ENCODE measurements at places on chromosomes 3 and 15.
A peak's percentile ranks its signal among the peaks of the same experiment; 100 is the strongest.

DNA sequence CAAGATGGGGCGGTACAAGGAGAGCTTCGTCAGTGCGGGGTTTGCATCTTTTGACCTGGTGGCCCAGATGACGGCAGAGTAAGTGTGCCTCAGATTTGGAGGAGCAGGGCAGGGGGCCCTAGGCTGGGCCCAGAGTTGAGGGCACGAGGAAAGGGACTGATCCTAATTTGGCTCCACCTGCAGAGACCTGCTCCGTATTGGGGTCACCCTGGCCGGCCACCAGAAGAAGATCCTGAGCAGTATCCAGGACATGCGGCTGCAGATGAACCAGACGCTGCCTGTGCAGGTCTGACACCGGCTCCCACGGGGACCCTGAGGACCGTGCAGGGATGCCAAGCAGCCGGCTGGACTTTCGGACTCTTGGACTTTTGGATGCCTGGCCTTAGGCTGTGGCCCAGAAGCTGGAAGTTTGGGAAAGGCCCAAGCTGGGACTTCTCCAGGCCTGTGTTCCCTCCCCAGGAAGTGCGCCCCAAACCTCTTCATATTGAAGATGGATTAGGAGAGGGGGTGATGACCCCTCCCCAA lies 19.8 kb downstream of the EPHB3 start:
- DNase-seq: no peak

DNA sequence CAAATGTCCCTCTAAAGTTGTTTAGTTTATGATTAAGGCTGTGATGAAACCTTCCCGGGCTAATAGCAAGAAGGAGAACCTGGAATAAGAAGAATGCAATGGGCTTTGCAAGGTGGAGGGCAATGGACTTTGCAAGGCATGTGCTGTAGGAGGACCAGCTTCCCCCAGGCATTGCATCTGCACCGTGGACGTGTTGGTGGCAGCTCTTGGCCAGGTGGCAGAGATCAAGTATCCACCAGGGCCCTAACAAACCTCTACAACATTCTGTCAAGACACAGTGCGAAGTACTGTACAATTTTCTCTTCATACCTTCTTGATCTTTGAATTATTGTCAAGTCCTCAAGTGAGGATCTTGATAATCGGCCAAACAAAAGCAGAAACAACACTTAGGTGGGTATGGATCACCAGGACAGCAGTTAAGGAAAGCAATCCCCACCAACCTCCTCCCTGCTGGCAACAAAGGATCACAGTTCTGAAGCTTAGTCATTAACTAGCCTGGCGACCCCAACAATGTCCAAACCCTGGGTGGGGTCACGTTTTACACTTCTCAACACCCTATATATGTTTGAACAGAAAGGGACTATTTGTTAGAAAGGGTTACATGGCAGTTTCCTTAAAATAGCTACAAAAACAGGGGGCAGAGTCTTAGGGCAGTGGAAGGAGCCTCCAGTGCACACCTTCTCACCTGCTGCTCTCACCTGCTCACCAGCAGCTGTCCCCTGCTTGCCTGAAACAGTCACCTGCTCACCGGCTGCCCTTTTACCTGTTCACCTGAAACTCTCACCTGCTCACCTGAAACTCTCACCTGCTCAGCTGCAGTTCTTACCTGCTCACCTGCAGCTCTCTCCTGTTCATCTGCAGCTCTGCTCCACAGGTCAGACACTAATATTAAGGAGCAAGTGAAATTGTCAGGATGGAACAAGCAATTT lies 137.9 kb upstream of the LIPC start:
- DNase-seq: no peak

GRCh38 chr3:42499478-42499871 lies 3.0 kb upstream of the VIPR1 start:
- no peak for DNase-seq

DNA sequence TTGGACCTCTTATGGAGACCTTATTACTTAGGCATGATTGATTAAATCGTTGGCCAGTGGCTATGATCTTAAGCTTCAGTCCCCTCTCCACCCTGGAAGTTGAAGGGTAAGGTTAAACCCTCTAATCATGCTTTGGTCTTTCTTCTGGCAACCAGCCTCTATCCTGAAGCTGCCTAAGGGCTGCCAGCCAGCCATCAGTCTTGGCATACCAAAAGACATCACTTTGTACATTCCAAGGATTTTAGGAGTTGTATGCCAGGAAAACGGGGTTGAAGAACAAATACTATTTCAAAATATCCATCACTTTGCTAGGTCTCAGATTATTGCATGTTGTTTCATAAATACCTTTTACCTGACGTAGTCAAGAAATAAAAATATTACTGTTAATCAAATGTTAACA lies 28.9 kb downstream of the UBE2E2 start:
- no peak for DNase-seq

GRCh38 chr15:77243716-77244401 lies 172.9 kb upstream of the TSPAN3 start:
- no peak for DNase-seq

DNA sequence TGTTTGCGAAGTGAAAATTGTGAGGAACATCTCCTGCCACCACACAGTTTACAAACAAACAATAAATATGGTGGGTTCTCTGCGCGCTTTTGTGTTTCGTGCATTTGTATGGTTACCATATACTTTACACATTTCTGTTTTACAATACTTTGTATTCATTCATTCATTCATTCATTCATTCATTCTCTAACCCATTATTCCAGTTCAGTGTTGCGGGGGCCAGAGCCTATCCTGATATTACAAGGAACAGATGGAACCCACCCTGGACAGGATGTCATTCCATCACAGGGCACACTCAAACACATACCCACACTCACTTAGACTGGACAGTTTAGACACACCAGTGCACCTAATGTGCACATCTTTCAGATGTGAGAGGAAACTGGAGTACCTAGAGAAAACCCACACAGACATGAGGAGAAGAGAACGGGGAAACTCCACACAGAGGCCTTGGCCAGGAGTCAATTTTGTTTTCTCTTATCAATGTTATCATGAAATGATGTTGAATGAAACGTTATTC lies 160.5 kb downstream of the FNDC3B start:
- no peak for DNase-seq

DNA sequence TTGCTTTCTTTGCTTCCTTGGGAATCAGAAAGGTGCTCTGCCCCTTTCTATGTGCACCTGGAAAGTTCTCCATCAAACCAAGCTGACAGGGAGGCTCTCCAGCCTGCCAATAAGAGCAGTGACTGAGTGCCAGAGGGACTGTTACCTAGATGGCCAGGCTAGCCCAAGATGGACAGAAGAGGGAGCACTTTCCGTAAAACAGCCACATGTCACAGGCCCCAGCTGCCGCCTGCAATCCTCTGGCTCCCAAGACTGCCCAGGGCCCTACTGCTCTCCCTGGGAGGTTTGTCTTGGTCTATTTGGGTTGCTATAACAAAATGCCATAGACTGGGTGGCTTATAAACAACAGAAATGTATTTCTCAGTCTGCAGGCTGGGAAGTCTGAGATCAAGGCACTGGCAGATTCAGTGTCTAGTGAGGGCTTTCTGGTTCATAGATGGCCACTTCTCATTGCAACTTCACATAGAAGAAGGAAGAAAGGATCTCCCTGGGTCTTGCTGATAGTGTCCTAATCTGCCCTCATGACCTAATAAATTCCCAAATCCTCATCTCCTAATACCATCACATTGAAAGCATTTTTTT lies 72.3 kb downstream of the TAMM41 start:
- DNase-seq: peak; percentile 45

DNA sequence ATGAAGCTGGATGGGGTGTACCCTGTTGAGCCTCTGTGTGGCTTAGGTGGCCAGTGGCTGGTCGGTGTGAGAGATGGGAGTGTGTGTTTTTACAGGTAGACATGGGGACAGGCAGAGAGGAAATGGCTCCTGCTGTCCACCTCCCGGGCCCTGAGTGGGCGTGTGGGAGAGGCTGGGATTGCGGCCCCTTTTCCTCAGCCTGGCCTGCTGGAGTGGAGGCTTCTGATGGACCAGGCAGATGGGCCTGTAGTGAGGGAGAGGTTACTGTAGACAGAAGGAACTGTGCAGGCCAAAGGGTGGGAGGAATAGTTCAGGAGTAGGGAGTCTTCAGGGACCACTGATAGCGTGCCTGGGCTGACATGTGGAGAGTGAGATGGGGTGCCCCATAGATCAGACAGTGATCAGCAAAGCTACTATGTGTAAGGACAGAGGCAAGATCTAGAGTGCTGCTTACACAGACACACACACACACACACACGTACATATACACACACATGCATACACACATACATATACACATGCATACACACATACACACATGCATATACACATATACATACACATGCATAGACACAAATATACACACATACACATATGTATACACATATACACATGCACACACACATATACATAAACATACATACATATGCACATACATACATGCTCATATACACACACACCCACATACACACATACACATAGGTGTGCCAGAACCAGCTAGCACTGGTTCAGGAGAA lies 26.4 kb downstream of the ACAA1 start:
- DNase-seq: no peak

DNA sequence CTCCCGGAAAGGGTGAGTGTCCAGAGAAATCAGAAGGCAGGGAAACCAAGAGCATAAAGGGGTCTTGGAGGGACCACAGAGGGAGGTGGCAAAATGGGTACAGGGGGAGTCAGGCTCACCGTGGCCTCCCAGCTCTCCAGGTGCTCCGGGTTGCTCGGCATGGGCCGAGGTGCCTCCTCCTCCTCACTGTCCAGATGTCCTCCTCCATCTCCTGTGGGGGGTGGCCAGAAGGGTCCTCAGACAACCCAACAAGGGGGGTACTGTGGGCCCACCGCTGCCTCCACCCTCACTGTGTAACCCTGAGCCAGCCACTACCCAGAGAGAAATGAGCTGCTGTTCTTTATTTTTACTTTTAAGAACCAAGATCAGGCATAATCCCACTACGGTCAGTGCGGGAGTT lies 30.4 kb upstream of the OR4F6 start:
- DNase-seq: no peak

DNA sequence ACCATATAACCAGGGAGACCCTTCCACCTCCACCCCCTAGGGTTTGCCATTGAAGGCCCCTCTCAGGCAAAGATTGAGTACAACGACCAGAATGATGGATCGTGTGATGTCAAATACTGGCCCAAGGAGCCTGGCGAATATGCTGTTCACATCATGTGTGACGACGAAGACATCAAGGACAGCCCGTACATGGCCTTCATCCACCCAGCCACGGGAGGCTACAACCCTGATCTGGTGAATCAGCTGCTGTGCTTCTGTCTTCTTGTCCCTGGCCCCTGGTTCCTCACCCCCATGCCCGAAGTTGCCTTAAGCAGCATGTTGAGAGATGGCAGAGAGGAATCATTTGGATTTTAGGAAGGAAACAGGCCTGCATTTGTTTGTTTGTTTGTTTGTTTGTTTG lies 98.4 kb downstream of the FLNB start:
- no peak for DNase-seq

- no peak for DNase-seq
Measured at GRCh38 chr3:128480717-128481437, 12.1 kb downstream of the GATA2 start.

- DNase-seq: no peak
Measured at GRCh38 chr3:153166206-153166605, 4.2 kb downstream of the RAP2B start.

GRCh38 chr3:196012941-196013476 lies 68.9 kb downstream of the TFRC start:
- DNase-seq: no peak

DNA sequence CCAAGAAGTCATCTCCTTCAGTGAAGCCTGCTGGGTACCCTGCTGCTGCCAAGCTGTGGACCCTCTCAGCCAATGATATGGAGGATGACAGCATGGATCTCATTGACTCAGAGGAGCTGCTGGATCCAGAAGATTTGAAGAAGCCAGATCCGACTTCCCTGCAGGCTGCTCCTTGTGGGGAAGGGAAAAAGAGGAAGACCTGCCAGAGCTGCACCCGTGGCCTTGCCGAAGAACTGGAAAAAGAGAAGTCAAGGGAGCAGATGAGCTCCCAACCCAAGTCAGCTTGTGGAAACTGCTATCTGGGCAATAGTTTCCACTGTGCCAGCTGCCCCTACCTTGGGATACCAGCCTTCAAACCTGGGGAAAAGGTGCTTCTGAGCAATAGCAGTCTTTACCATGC lies 13.7 kb upstream of the ANP32A start:
- DNase-seq: no peak

DNA sequence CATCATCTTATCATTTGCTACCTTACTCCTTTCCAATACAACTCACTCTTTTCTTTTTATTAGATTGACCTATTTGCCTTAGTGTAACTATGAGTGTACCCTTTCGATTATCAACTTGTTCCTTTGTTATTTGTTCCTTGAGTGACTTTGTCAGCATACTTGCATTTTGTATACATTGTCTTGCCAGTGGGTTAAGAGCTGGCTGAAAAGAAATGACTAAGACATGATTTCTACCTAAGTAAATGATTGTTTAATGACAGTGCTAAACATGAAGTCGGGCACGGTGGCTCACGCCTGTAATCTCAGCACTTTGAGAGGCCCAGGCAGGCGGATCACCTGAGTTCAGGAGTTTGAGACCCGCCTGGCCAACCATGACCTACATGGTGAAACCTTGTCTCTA lies 1042.3 kb downstream of the TBL1XR1 start:
- no peak for DNase-seq

- no peak for DNase-seq
Measured at GRCh38 chr3:117263745-117264144, 554.2 kb downstream of the TUSC7 start.

GRCh38 chr3:23490459-23490858 lies 287.3 kb downstream of the UBE2E2 start:
- no peak for DNase-seq

- DNase-seq: no peak
Measured at GRCh38 chr3:179775416-179776122, 122.7 kb downstream of the USP13 start.

- DNase-seq: no peak
Measured at GRCh38 chr3:45020534-45020933, 5.6 kb upstream of the CLEC3B start.

DNA sequence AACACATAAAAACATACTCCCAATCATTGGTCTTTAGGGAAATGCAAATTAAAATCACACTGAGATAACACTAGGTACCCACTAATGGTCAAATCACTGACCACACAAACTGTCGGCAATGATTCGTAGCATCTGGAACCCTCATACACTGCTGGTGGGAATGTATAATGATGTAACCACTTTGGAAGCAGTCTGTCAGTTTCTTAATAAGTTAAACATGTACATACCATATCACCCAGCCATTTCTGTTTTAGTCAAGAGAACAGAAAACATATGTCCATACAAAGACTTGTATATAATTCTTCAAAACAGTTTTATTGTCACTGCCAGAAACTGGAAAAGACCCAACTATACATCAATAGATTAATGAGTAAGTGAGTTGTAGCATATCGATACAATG lies 63.3 kb upstream of the LRRC3B start:
- DNase-seq: no peak

GRCh38 chr3:122979211-122979610 lies 48.4 kb downstream of the SEMA5B start:
- no peak for DNase-seq

Data from nephron progenitor cell (in vitro differentiated cells).